SJSA1 (cell line): ENCODE measurements at places on chromosomes 3 and 15.
A peak's percentile ranks its signal among the peaks of the same experiment; 100 is the strongest.

DNA sequence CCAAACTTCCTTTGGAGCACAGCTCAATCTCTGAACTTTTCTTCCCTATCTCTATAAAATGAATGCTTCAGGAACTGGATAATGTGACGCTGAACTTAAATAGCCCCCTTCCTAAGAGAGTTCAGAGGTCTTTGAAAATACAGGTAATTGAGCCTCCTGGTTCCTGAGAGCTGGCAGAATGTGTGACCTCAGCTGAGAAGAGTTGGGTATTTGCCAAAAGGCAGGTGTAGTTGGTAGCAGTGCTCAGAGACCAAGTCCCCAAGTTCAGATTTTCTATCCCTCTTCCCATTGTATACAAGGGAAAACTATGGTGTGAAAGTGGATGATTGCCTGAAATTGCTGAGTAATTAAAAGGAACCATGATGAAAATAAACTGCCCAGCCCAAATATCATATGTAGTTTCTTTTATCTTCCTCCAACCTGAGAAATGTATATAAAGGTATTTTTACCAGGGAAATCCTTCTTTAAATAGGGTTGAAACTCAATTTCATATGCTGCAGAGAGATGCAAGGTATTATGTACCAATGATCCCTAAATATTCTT lies 154.6 kb upstream of the ICE2 start:
- DNase-seq = no peak

DNA sequence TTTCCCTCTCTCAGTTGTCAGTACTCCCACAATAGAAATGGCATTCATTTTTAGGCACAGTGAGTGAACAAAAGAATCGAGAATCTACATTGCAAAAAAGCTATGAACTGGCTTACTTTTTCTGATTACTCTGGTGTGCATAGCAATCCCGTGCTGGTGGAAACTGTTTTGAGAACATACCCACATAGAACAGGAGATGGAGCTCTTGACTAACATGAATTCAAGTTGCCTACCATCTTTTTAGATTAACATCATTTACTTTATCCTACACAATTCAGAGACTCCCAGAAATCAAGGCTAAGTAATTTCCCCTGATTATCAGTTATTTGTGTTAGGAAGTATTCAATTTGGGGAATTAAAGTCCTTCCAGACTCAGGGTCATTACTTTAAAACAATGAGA lies 326.6 kb downstream of the ARPP21 start:
- DNase-seq = no peak

GRCh38 chr3:23183731-23184130 lies 19.4 kb upstream of the UBE2E2 start:
- no peak for DNase-seq

DNA sequence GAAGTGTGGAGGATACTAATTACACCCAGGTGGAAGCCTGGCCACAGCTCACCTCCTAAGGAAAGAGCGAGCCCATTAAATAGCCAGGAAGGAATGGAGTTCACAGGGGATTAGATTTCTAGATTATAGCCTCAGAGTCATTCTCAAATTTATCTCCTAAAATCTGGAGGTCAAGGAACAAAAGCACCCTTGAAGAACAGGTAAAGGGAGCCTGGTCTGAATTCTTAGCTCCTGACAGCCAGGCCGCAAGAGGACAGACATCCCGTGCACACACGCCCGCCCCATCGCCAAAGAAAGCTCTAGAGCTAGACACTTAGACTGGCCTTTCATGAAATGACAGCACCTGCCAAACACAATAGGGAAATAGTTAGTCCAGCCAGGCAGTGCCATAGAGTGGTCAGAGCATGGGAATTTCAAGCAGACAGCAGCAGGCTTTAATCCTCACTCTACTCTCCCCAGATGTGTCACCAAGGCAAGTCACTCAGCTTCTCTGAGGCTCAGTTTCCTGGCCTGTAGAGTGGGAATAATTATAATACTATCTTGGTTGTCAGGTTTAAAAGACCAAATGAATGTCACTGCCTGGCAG lies 59.2 kb downstream of the LIPC start:
- DNase-seq = no peak

DNA sequence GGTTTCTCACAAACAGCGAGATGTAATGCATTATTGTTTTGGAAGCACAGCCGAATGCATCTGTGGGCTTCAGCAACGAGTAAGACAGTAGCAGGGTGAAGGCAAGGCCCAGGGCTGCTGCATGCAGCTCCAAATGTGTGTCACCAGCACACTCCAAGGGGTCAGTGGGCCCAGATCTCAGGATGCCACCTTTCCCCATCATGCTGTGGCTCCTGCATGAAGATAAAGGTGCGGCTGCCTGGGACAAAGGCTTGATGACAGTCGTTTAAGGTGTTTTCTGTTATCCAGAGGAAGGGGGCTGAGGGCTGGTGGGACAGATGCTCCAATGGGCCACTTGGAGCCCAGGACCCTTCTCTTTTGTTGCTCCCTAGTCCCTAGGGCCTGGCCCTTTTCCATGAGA lies 13.2 kb downstream of the C3orf22 start:
- DNase-seq = peak; percentile 12

- DNase-seq = no peak
Observed at GRCh38 chr15:49103002-49103401, 52.4 kb downstream of the COPS2 start.

DNA sequence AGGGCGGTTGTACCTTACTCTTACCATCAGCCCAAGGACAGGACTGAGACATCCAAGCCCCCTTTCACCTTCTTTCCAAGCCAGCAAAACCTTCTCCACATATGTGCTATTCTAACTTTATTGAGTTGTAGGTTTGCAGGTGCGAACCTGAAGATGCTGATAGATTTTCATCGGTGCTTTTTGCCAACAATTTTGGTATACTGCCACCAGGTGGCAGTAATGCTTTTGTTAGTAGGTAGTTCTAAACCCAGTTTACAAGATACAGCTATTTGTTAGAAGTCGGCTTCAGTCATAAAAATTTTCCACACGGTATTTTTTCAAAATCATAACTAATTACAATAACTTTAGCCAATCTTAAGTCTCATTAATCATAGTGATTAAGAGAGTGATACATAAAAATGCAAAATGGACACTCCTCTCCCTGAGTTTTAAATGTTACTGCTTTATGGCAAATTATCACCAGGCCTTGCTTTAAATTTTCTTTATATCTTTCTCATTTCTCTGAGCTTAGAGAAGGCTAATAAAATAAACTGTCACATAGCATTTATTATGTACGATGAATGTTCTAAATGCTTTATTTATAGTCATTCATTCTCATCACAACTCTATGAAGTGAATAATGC lies 636 bp downstream of the TBC1D21 start:
- DNase-seq = peak; percentile 31

GRCh38 chr3:164360738-164361406 lies 717.4 kb downstream of the SI start:
- peak; percentile 1 for DNase-seq

DNA sequence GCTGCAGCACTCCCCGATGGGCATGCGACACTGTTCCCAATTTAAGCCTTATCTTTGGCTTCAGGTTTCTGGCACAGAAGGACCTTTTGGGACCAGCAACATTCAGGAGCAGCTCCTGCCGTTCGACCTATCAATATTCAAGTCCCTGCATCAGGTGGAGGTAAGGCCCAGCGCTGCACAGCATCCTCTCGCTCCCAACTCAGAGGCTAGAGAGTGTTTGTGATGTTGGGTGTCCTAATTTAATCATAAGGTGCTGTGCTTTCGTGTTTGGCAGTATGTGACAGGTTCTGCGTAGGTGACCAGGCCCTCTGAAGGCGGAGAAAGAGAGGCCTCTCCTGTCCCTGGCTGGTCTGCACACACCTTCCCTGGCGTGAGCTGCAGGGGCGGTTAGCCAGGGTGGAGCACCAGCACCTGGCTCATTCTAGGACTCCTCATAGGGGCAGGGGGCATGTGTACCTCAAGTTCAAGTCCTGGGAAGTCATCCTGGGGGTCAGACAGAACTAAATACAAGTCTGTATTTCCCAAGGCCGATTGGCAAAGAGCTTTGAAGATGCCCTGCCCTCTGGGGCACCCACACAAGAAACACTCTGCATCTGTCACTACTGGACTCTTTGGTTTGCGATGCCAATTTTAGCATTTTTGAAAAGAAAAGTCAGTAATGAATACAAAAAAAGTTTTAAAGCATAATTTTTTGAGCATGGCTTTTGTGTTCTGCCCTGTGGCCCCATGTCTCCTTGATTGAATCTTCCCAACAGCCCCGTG lies 17.0 kb downstream of the NISCH start:
- no peak for DNase-seq

GRCh38 chr15:93035092-93035915 lies 53.7 kb downstream of the RGMA start:
- no peak for DNase-seq

DNA sequence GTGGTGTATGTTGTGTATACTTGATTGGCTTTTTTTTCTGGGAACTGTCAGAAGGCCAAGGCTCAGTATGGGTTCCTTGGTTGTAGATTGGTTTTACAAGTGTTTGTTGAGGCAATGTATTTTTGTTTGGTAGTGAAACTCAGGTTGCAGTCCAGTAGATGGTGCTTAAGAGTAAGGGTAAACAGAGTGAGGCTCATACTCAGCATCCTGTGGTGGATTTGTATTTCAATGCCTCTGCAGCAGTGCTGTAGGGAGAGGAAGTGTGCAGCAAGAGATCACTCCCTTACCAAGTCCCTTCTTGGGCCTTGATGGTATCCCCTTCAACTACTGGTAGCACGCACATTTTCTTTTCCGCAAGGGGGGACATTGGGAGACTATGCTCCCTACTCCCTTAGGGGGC lies 428.5 kb upstream of the CNTN3 start:
- no peak for DNase-seq

GRCh38 chr15:60555291-60555690 lies 76.3 kb upstream of the ICE2 start:
- DNase-seq = no peak

GRCh38 chr15:78170848-78171773 lies 21.9 kb downstream of the IDH3A start:
- DNase-seq = no peak

DNA sequence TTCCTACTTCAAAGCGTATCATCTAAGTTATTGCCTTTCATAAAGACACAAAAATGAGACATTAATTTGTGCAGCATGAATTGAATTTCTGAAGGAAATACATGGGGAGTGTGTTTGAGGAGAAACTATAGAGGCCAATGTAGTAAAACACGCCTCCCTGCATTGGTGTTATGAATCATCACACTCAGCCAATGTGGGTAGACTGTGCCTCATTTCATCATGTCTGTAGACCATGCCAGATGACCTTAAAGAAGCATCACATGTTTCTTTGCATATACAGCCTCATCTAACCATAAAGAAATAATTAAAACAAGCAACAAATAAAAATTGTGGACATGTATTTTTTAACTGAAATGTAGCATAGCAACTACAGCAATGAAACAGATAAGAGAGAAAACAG lies 486.0 kb upstream of the ADAMTS9 start:
- DNase-seq = no peak

DNA sequence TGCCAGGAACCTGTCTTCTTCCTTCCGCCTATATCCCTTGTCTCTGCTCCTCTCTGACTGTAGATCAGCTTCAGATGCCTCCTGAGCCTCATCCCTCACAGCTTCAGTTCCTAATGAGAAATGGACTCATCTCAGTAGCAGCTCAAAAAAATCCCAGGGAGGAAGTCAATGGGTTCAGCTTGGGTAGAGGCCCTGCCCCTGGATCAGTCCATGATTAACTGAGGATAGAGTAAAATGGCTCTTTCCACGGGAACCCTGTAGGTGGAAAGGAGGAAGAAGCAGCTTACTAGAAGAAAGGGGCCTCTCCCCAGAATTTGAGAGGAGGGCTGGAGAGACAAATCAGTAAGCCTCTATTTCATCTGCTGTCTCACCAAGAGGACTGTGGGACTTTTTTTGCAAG lies 26.9 kb upstream of the HCN4 start:
- DNase-seq = no peak

DNA sequence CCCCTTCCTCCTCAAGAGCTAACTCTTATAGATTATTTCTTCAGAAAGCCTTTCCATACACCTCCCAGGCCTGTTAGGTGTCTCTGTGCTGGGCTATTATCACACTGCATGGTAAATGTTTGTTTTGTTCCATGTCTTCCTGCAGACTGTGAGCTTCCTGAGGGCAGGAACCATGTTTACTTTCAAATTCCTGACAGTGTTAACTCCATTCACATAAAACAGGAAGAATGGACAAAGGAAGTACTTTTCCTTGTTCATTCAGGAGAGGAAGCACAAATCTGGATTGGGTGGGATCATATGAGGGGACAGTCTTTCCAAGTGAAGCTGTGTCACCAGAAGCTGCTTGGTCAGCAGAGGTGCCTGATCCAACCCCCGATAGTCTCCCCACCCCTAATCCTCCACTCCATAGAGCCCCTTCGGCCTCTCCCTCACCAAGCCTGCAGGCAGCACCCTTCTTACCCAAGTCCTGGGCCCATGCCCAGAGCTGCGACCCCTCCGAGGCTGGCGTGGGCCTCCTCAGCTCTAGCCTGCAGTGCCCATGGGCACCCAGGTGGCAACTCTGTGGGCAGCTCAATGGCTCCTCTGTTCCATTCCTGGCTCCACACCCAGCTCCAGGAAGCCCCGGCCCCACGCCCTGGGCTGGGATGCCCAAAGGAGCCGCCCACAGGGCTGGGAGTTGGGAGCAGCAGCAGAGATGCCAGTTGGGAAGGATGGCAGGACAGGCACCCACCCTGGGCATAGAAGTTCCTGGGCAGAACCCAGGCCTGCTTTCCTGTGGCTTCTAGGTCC lies 6.9 kb downstream of the SHF start:
- no peak for DNase-seq

GRCh38 chr3:180018543-180018942 lies 18.2 kb downstream of the PEX5L start:
- no peak for DNase-seq

DNA sequence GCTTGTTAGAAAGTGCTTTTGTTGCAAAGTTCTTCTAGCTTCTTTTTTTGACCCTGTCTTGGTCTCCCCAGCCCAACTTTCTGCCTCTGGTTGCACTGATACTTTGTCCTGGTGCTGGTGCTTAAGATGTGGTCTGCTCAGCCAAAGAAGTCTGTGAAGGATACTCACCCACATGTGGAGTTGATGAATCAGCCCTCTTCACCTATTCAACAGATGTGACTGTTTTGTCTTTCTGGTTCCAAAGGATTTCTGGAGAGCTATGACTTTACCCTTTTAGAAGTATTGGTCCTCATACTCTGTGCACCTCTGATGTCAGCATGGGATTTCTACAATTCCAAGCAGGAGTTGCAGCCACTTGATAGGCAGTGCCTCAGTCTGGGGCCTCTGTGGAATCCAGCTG lies 84.1 kb downstream of the PCCB start:
- no peak for DNase-seq

DNA sequence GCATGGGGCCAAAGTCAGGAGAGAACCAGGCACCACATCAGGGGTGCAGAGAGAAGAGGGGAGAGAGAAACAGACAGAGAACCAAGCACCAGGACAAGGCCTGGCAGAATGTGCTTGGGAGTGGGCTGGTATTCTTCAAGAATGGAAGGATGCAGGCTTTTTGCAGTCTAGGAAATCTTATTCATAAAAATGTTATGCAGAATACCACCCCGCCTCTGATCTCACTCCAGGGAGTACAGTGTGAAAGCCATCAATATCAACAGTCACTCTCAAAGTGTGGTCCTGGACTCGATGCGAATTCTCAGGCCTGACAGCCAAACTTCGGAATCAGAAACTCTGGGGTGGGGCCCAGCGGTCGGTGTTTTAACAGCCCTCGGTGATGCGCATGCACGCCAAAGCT lies 16.9 kb downstream of the NTRK3 start:
- DNase-seq = no peak
